ENCODE measurements at places on chromosomes 6 and 20.

GRCh38 chr6:4100655-4101054 is 21.7 kb upstream of the FAM217A start:
- H3K4me1 ChIP-seq: no peaks in the 10 kb centered on the region
- DNase-seq: no peak
- H3K27ac ChIP-seq: no peak overlapping the region
- H3K4me3 ChIP-seq: no peak overlapping the region
- H3K27me3 ChIP-seq: peaks cover 6% of the 10 kb centered on the region

- no peak overlapping the region for H3K27ac ChIP-seq
- H3K4me3 ChIP-seq: peak overlapping the region; percentile 81
- peaks cover 12% of the 10 kb centered on the region for H3K4me1 ChIP-seq
- H3K27me3 ChIP-seq: peaks cover 24% of the 10 kb centered on the region
- DNase-seq: no peak
Measured at GRCh38 chr6:79946272-79947190, 822 bp downstream of the ELOVL4 start.

DNA sequence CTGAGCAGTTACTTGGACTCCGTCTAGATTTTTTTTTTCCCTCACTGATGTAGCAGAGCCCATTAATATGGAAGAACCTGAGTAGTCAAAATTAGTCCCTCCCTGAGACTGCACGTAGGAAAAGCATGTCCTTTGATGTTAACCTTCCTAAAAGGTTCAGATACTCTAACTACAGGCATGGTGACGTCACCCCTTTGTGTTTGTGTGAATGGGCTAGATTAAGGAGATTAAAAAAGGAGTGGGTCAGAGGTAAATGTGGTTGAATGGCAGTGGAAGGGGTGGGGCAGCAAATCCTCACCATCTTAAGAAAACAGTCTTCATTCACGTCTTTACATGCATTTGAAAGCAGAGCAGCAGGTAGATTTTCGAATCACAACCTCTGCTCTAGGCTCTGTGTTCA is 521.1 kb downstream of the TFAP2B start:
- DNase-seq: no peak
- no peak overlapping the region for H3K27ac ChIP-seq
- no peaks in the 10 kb centered on the region for H3K27me3 ChIP-seq
- no peaks in the 10 kb centered on the region for H3K4me1 ChIP-seq
- H3K4me3 ChIP-seq: no peak overlapping the region

GRCh38 chr6:153130515-153131036 is 506 bp downstream of the RGS17 start:
- H3K4me1 ChIP-seq: peaks cover 8% of the 10 kb centered on the region
- no peak overlapping the region for H3K27ac ChIP-seq
- H3K27me3 ChIP-seq: peaks cover 19% of the 10 kb centered on the region
- H3K36me3 ChIP-seq: peaks cover 2% of the 10 kb centered on the region
- peak overlapping the region; percentile 84 for H3K4me3 ChIP-seq
- DNase-seq: no peak

- H3K4me3 ChIP-seq: no peak overlapping the region
- no peaks in the 10 kb centered on the region for H3K27me3 ChIP-seq
- peaks cover 9% of the 10 kb centered on the region for H3K4me1 ChIP-seq
- DNase-seq: no peak
Measured at GRCh38 chr20:57649617-57650015, 29.4 kb upstream of the ZBP1 start.

- no peaks in the 10 kb centered on the region for H3K36me3 ChIP-seq
- DNase-seq: no peak
- H3K4me3 ChIP-seq: no peak overlapping the region
- H3K27me3 ChIP-seq: peaks cover 18% of the 10 kb centered on the region
Measured at GRCh38 chr6:6829872-6830685, 241.6 kb downstream of the LY86 start.

DNA sequence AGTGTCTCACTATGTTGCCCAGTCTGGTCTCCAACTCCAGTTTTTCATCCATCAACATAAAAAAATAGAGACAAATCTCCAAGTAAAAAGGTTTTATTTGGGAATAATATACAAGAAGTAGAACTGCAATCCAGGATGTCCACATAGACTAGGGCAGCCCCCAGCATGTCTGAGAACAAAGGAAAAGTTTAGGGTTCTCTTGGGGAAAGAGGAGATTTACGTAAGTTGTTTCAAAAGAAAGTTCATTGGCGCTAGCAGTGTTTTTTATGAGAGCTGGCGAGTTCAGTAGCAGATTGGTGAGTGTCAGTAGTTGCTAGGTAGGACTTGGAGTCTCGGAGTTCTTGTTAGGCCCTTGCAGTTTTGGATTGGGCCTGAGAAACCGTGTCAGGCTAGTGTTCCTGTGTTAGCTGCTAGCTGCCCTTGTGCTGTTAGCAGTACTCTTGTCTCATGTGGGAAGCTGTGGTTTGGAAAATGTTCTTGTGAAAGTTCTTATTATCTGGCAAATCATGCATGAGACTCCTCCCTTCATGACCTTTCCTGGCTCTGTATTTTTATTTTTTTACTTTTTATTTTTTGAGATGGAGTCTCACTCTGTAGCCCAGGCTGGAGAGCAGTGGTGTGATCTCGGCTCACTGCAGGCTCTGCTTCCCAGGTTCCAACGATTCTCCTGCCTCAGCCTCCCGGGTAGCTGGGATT is 24.7 kb downstream of the TTLL9 start:
- H3K27me3 ChIP-seq: peaks cover under 1% of the 10 kb centered on the region
- peak; percentile 66 for DNase-seq
- H3K36me3 ChIP-seq: peaks cover under 1% of the 10 kb centered on the region
- H3K27ac ChIP-seq: peak overlapping the region; percentile 84
- peaks cover 8% of the 10 kb centered on the region for H3K4me1 ChIP-seq

DNA sequence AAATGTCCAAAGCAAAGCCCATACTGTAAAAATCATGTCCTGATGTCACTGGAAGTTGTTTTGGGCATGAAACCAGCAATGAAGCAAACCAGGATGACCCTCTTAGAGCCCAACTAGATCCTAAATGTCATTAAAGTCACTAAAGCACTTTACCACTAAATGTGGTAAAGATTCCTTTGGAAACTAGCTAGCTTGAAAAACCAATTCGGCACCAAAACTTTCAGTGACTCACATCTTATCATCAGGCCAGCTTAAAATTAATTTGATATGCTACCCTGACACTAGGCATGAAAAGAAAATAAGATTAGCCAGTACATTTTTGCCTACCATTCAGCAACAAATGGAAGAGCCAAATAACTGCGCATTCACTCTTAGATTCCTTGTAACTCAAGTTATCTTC is 145.8 kb downstream of the PACRG start:
- no peak for DNase-seq
- no peak overlapping the region for H3K4me3 ChIP-seq
- no peaks in the 10 kb centered on the region for H3K36me3 ChIP-seq
- no peaks in the 10 kb centered on the region for H3K27me3 ChIP-seq
- H3K27ac ChIP-seq: no peak overlapping the region

GRCh38 chr6:167492100-167492449 is 167.2 kb downstream of the TTLL2 start:
- no peak overlapping the region for H3K27ac ChIP-seq
- no peak for DNase-seq
- no peaks in the 10 kb centered on the region for H3K36me3 ChIP-seq

All from memory B cell (primary cell).